Fibroblast of villous mesenchyme (primary cell): ENCODE measurements at places on chromosomes 2 and 18. TPM values are rescaled to one million over a fixed set of nuclear protein-coding genes. Genes with fewer than 3 reads are reported as not detected.

The BCL11A gene
- 0.43 and 1.6 TPM in 2 replicates for total RNA-seq

The UXS1 gene
- 22.5 and 37.6 TPM in 2 replicates for total RNA-seq

The CERKL gene
- under 0.01 TPM in 2 replicates for total RNA-seq

The NR4A2 gene
- total RNA-seq: 0.32 TPM in 1 of 2 replicates, not detected in the other

The COQ10B gene
- total RNA-seq: 49.0 and 69.5 TPM in 2 replicates

The UGT1A10 gene
- total RNA-seq: not detected in 2 replicates

The GLI2 gene
- total RNA-seq: 22.5 and 28.3 TPM in 2 replicates
